ENCODE measurements at places on chromosomes 12 and 14. TPM values are rescaled to one million over a fixed set of nuclear protein-coding genes. Genes with fewer than 3 reads are reported as not detected.

Gene CD69
- not detected for total RNA-seq

- DNase-seq = no peak
Observed at GRCh38 chr12:55934773-55935172, 3.8 kb downstream of the DGKA start.

DNA sequence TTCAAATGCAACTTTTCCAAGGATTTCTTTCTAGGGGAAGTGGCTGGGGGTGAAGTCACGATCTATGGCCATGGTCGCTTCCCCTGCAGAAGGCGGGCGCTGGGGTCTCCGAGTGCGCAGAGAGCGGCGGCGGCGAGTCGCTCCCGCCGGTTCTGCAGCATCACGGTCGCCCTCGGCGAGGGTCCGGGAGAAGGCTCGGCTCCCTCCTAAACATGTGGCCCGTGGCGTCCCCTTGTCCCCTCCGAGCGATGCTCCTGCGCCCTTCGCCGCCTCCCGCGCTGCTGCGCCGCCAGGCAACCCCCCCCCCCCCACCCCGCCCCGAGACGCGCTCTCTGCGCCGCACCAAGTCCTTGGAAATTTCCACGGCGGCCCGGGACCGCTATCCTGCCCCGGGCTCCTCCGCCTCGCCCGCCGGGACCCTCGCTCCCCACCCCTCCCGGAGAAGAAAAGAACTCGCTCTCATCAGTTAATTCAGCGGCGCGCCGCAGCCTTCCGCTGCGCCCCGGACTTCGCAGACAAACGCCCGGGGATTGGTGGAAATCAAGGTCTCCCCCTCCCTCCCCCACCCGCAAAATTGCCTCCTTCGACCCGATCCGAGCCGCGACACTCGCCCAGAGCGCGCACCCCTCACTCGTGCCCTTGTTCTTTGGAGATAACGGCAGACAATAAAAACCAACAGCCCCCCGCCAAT, at the start of gene ST8SIA1:
ST8SIA1 (minus strand) TSS at position 298 of the 691 bp plus-strand sequence. CDS start 475 bp downstream, outside the sequence.
- no peak for DNase-seq

DNA sequence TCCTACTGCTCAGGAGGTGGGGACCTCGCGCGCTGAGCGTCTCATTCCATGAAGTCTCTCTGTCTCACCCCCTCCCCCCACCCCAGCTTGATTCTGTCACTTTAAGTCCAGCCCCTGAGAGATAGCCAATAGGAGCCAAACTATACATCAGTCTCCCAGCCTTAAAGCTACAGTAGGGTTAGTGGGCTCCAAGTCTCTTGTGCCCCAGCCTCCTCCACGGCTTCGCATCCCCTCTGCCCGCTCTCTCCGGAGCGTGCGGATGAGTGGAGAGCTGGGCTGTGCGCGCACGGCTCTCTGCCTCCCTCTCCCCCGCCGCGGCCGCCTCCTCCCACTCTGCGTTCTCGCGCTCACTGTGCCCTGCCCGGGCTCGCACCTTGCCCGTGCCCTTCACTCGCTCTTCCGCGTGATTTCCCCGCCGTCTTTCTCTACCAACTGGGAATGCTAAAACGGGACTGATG, at the start of gene ESRRB:
ESRRB (plus strand) TSS at position 191 of the 458 bp plus-strand sequence; CDS start at position 456, 265 bp downstream.
- DNase-seq = no peak

DNA sequence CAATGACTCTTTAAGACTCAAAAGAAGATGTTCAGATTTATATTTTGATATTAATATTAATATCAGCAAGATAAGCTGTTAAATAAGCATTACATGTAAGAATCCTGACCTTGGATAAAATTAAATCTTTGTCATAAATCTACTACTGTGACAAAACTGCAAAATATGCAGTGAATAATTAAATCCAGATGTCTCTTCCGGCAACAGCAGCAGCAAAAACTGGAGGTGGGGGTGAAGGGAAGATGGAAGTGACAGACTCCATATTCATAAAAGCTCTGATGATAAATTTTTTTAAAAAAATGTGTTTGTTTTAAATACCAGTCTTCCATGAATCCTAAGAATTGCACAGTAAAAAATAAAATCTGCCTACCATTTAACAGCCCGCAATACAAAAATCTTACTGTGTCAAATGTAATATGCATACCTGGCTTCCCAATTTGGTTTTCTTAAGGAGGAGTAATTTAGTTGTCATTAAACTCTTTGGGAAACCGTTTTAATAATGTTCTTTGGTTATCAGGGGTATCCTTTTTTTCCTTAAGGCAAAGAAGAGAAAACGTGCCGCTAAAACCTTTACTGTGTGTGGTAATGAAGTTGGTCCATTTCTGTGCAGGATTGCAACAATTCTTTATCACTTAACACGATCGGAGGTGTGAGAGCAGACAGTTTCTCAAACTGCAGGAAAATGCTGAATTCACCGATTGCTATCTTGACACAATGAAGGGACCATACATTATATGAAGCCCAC, 478.2 kb downstream of the DIO2 start:
- no peak for DNase-seq

- no peak for DNase-seq
Observed at GRCh38 chr14:68041876-68042354, 222.3 kb downstream of the RAD51B start.

- no peak for DNase-seq
Observed at GRCh38 chr12:125186471-125187147, 121.4 kb downstream of the AACS start.

Gene OR6C2
- not detected for total RNA-seq

DNA sequence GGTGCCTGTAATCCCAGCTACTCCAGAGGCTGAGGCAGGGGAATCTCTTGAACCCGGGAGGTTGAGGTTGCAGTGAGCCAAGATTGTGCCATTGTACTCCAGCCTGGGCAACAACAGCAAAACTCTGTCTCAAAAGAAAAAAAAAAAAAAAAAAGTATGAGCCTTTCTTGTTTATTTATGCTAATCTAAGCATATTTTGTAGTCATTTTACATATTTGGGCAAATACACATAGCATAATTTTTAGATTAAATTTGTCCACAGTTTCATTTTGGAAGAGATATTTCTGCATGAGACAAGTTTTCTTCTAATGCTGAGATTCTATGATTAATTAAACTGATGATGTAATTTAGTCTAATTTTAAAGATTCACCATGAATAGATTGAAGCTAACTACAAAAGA, 494.4 kb downstream of the TMTC2 start:
- no peak for DNase-seq

Gene KCNH5
- total RNA-seq = 4.1 TPM

DNA sequence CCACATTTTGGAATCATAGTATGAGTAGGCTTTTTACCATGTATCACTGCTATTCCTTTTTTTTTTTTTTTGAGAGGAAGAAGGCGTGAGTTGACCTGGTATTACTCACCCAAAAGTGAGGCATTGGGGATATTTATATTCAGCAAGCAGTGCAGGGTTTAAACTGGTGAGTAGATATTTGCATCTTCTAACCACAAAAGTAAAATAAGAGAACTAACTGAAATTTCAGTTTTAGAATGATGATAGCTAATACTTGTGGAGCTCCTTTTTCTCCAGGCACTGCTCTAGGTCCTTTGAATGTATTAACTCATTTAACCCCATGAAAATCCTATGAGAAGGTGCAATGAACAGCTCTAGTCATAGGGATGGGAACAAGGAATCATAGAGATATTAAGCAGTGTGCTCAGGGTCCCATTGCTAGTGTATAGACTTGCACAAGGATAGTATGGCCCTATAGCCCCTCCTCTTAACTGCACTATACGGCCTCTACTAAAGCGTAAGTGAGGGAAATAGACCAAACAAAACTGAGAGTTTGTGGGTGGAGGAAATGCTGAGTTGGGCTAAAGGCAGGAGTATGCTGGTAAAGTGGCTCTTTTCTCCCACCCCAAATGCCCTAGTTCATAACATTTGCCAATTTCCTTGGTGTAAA, 104.3 kb upstream of the MAX start:
- DNase-seq = no peak

- no peak for DNase-seq
Observed at GRCh38 chr14:59187802-59188460, 536 bp upstream of the DAAM1 start.

DNA sequence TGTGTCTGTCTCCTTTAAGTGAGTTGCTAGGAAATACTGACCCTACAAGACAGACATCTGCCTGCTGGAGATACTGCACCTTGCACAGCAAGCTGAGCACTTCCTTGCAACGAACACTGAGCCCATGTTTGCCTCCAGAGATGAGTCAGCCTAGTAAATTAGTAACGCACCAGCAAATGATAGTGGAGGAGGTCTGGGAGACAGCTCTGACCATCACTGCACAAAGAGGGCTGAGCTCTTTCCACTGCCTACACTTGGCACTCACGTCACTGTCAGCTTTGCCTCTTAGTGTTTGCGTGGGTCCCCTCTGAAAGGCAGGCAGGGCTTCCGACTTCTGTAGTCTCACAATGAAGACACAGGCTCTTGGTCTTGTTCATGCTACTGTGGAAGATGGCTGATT, 109.0 kb downstream of the APAF1 start:
- no peak for DNase-seq

Gene DBX2
- total RNA-seq = not detected

GRCh38 chr12:40663781-40664180, 28.5 kb upstream of the CNTN1 start:
- DNase-seq = no peak

DNA sequence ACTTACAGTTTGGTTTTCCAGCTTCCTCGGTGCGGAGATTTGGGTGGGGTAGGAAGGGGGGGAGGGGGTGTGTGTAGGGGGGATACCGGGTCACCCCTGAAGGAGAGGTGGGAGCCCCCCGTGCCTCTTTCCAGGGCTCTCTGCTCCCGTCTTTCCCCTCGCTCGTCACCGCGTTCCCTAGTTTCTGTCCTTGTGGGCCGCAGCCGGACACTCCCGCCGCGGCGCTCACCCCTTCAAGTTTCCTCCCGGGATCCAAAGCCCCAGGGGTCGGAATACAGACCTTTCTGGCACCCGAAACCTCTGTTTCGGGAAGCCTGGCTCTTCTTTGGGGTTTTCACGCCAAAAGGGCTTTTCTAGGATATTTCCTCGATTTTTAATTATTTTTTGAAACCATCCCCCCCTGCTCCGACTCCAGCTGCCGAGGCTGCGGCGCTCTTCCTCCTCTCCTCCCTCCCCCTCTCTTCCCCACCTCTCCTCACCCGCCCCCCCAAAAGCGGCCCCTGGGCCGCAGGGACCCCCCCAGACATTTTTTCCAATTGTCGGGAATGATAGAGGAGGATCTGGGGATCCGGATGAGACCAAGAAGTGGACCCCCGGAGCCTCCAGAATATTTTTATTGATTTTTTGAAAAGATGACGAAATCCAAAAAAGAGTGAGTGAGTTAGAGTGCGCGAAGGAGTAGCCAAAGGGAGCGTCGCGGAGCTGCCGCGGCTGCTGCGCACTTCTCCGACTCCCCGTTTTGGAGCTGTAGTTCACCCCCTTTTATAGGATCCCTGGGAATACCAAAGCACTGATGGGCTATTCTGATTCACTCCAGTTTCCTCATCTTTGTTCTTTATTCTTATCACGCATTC, 1.7 kb downstream of the CCND2 start:
- no peak for DNase-seq

Gene MANSC1
- total RNA-seq = 2.7 TPM

DNA sequence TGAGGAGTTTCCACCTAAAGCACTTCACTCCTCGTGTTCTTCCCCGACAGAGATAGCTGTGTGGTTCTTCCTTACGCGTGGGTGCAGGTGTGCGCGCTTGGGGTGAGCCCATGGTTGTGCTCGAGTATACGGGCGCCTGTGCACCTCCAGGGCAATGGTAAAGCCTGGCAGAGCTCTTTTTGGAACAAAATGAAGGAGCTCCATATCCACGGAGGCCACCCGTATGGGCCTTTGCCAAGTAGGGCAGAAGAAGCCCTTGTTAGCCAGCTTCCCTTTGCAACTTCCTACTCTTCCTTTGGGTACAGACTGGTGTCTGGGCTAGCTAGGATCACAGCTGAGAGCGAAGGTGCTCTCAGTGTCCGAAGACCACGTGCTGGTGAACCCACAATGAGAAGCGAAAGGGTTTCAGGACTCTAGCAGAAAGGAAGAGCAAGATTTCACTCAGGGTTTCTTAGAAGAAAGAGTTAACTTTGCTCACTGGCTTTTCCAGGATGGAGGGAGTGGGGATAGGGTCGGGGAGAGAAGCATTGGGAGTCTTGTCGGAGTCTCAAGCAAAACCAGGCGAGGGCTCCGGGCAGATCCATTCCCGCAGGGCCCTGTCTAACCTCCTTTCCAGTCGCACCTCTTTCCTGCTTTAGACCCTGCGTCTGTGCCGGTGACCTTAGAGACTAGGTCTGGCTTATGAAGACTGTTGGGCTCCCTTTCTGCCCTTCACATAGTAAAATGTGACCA, 960 bp upstream of the LRFN5 start:
- peak; percentile 12 for DNase-seq

GRCh38 chr12:132669166-132669879, 17.8 kb downstream of the POLE start:
- no peak for DNase-seq

Gene PRH2
- not detected for total RNA-seq

Gene CSRNP2
- 20.6 TPM for total RNA-seq

- DNase-seq = no peak
Observed at GRCh38 chr14:106120101-106120500, 593.7 kb downstream of the TMEM121 start.

DNA sequence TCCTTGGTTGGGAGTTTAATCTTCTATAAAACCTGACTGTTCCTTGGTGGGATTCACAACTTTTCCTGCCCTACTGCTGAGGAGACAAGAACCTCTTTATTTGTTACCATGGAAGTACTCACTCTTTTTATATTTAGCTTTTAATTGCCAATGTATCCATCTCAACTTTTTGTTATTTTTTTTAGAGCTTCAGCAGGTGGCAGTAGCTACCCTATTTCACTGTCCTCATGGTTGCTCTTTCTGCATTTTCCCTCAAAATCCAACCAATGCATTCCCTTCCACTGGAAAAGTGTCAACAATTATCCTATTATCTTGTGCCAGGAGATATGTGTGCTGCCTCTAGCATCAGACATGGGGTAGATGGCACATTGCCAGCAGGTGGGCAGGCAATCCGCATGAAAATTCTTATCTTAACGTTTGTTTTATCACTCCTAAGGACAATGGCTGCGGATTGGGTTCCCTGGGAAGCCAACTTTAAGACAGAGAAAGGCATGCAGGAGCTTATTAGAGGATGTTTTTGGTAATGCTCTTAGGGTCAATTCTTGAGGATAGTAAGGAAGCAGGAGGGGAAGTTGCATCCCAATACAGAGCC, 406.4 kb downstream of the SNAPC1 start:
- no peak for DNase-seq
